ENCODE measurements at places on chromosomes 16 and 17.

DNA sequence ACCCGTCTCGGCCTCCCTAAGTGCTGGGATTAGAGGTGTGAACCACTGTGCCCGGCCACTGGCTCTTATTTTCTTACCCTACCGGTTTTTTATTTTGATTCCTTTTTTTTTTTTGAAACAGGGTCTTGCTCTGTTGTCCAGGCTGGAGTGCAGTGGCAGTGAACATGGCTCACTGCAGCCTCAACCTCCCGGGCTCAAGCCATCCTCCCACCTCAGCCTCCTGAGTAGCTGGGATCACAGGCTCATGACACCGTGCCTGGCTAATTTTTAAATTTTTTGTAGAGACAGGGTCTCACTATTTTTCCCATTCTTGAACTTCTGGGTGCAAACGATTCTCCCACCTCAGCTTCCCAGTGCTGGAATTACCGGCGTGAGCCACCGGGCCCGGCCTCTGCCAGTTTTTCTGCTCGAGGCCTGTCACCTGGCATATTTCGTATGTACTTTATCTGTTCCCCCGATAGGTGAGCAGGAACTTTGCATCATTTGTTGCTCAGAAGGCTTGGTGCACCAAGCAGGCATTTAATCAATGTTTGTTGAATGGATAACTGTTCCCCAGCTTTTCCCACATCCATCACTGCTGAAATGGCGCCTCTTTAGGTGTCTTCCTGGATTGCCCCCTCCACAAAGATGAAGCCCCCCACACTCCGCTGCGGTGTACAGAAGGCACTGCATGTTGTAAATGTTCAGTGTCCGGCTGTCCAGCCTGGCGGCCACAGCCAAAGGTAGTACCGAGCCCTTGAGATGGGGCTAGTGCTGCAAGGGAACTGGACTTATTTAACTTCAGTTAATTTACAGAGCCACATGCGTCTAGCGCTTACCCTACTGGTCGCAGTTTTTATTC, 858 bp upstream of the TELO2 start:
- no peak for DNase-seq

GRCh38 chr16:31357324-31358109, 2.5 kb downstream of the ITGAX start:
- DNase-seq = no peak

DNA sequence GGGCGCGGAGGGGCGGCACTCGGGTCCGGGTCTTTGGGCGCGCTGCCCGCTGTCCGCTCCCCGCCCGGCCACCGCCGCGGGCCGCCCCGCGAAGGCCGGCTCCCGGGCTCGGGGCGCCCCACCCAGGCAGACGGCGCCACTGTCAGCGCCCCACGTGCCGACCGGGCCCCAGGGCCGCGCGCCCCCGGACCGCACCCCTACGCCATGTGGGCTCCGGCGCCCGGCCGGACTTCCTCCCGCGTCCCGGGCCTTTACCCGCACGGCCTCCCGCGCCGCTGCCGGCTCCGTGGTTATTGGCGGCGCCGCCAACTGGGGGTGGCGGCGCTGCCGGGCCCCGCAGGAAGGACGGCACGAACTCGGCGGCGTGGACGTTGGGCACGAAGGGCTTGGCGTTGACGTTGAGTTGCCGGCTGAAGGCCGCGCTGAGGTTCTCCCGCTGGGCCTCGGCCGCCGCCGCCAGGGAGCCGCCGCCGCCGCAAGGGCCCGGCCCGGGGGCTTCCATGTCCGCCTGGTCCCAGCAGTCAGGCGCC, 577 bp downstream of the GSPT1 start:
- peak; percentile 22 for DNase-seq

- DNase-seq = no peak
Measured at GRCh38 chr17:58617563-58617962, 74.3 kb downstream of the TEX14 start.

DNA sequence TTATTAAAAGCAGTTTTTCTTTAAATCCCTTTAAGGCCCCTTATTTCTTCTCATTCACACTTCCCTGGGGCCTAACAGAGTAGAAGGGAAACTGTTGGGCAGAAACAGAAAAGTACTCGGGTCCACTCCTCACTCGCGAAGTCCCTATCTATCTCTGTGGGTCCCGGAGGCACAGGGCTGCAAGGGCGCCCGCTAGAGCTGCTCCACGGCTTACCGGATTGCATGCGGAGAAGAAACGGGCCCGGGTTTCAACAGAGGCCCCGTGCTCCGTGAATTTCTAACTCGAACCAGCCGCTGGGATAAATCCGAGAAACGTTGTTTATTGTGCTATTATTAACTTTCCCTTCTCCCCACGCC, 4.3 kb downstream of the CBLN1 start:
- peak; percentile 24 for DNase-seq

DNA sequence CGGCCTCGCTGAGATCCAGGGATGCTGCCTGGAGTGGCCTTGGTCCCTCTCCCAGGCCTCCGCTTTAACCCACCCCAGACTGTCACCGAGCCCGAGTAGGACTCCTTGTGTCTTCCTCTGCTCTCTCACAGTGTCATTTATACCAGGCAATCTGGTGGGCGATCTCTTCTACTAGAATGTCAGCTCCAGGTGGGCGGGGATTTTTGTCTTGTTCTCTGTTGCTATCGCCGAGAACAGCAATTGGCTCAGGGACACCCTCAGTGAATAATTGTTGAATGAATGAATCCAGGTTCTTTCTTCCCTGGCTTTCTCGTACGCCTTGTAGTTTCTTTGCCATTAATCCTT, 591 bp downstream of the DHX38 start:
- no peak for DNase-seq

GRCh38 chr16:88905563-88905962, 39.1 kb upstream of the PABPN1L start:
- DNase-seq = peak; percentile 73

GRCh38 chr17:39556423-39556822, 51.3 kb downstream of the NEUROD2 start:
- no peak for DNase-seq

GRCh38 chr16:50400967-50401348, 32.2 kb upstream of the BRD7 start:
- no peak for DNase-seq

DNA sequence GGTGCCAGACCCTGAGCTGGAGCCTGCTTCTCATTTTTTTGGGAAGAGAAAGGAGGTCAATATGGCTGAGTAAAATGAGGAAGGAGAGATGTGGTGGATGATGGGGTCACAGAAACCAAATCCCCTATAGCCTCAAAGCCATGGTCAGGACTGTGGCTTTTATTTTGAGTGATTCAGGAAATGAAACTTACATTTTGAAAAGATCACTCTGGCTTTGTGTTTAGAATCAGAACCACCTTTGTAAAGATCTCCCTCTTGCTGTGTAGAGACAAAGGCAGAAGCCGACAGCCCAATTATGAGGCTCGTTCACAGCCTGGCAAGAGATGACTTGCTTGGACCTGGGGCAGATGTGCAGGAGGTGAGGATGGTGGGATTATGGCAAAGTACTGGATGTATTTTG, 121.6 kb upstream of the ANKFN1 start:
- DNase-seq = no peak

GRCh38 chr17:78572239-78573205, 4.7 kb downstream of the DNAH17 start:
- DNase-seq = peak; percentile 62

DNA sequence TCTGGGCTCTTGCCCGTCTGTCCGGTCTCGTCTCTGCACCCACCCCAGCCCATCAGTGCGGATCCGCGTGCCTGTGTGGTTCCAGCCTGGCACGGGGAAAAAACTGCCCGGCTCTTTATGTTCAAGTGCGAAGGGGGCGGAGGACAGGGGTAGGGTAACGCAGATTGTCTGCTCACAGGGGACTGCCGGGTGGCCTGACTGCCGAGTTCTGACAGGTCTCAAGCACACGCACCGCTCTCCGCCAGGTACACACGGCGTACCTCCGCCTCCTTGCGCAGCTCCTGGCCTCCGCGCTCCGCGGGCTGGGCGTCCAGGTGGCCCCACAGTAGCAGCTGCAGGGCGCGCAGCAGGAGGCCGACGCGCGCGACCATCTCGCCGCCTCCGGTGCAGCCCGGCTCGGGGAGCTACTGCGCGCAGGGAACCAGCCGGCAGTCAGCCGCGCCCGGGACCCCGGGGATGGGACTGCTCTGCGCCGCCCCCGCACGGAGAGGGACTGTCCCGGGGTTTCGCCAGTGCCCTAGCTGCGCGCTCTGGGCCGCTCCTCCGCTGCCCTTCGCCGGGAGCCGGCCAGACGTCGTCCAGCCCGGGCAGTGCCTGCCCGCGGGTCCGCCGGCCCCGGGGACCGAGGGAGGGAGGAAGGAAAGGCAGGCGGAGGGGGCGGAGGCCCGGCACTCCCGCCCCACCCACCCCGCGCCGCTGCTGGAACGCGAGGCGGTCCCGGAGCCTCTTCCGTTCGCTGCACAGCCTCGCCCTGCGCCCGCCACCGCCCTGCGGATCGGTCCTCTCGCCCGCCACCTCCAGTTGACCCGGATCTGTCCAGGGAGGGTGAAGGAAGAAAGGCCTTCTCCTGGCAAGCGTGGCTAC, at the start of gene MMP28:
Gene MMP28, minus strand, starts transcription at position 635 of the 864 bp plus-strand sequence. Its CDS starts 264 bp downstream, at position 371.
- DNase-seq = peak; percentile 61

GRCh38 chr17:10316801-10317542, 55.8 kb downstream of the MYH13 start:
- peak; percentile 77 for DNase-seq

Measured in WTC11 (cell line).